ENCODE measurements at places on chromosomes 3 and 15.

DNA sequence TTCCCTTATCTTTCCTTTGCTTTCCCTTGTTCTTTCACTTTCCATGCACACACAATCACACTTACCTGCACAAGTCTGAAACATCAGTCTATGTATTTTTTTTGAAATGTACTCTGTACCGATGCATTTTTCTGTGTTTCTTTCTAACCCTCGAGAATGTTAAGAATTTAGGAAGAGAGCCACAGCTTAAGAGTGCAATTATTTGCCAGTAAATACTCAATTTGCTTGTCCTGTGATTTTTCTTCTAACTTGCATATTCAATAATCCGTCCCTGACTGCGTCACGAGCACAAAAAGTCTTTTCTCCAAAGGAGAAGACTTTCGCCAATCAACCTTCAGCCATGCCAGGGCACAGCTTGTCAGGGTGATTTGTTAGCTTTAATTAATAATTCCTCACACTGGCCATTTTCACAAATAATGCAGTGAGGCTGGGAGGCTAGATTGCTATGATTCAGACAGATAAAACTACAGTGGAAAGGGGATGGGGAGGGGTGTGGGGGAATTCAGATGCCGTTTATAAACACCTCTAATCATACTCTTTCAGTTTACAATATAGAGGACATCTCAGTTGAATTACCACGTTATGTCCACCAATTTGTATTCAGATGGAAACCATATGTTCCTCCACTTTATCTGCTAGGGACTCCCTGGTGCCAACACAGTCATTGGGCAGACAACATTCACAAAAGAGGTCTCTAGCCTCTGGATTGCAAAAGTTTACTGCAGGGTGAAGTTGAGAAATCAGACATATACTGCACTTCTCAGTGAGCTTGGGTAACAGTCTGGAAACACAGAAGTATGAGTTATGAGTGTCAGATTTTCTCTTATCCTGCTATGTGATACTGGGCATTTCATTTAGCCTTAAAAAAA lies 388.0 kb downstream of the ZBTB20 start:
- DNase-seq, result no peak

DNA sequence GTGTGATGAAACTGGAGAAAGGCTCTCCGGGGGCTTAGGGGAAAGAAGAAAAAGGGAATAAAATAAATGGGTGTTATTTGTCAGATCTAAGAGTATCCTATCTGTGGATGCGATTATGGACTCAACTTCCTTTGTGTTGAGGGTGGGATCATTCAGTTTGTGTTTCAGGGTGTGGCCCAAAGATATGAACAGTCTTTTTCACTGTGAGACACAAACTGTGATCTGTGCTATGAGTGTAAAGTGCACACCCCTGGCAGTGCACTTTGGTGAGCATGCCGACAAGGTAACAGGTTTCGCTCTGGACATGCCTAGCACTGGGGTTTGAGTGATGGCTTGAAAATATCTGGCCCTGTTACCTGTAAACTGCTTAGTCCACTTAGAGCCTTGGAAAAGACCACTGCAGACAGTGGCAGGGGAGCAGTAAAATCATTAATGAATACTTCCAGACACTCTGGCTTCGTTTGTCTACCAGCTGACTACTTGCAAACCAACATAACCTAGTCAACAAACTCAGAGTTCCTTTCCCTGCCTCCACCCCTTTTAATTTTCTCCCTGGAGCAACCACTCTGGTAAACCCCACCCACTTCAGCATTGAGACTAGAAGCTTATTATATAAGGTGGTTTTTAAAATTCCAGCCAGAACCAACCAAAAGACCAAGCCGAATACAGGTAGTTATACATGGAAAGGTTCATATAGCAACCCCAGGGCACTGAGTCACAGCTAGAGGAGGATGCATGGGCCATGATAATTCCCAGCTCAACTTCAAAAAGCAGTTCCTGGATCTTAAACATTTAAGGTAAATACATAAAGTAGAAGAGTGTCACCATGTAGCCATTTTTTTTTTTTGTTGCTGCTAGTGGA lies 55.1 kb downstream of the TAMM41 start:
- DNase-seq, result no peak

DNA sequence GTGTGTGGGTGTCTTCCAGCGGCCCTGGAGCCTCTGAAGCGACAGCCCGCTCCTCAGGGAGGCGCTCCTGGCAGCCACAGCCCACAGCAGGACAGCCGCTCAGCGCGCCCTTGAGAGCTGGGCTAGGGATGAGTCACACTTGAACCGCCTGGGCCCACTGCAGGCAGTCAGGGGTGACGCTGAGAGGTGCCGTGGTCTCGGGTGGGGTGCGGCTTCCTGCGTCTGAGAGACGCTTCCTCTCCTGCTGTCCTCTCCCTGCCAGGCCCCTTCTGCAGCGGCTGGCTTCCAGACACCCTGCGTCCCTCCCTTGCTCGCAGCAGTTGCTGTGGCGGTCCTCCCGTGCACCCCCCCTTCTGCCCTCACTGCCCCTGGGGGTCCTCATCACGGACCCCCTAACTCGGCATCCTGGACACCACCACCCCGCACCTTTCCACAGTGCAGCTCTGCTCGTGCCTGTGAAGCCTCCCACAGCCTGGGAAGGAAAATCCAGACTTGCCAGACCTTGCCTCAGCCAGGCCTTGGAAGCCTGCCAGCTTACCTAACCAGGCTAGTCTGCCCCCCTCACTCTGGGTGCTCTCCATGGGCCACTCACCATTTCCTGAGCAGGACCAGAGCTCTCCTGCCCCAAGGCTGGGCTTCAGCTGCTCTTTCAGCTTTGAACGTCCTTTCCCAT lies 1.1 kb upstream of the SPTBN5 start:
- DNase-seq, result no peak

DNA sequence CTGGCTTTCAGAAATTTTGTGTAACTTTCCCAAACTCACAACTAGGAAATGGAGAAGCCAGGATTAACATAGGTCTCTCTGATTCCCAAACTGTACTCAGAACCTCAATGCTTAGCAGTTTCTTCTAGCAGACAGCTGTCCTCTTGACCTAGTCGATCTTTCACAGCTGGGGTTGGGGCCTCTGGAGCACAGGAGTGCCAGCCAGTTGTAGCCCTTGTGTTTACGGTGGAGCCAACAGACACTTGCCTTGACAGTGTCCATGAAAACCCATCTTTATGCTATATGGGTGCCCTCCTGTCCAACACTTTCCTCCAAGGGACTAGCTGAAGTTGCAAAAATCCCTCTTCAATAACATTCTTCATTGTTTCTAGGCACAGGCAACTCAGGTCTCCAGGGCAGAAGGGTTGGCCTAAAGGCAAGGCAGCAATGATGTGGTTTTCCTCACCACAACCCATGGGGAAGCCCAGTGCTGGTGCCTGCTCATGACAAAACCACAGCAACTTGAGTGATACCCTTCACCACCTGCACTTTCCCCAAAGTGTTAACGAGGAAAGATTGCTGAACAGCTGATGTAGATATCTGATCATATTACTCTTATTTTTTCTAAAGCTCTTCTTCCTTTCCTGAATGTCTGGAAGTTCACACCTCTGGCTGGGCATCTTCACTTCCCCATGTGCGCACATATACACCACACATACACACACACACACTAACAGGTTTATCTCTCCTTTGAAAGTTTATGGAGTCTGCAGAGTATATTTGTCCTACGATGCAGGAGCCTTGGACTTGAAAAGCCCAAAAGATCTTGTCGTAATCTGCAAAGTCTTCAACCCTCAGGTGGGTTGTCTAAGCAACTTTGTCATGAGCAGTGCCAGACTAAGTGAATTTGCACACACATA lies 11.0 kb upstream of the KNG1 start:
- DNase-seq, result no peak

DNA sequence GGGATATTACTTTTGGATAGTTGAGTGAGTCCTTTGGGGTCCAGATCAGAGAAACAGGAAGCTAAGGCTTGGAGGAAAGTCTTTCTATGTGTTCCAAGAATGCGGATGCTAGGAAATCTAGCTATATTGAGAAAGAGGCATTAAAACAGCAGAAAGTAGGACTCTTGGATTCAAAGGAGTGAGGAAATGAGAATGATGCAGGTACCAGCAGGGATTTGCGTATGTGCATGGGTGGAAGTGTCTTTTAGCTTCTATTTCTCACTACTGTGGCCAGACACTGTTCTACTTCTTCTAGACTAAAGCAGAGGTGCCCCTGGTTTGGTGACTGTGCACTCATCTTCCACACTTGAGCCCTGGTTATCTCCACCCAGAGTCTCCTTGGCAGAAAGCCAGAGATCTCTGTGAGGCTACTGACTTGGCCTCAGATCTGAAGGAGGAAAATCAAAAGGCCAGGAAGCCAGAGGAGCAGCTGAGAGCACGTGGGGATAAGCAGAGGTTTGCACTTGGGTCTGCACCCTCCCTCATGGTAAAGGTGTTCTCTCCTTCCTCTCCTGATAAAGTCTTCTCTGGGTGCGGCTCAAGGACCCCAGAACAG lies 44.3 kb downstream of the ATP2B2 start:
- no peak for DNase-seq

- DNase-seq, result no peak
Observed at GRCh38 chr15:80199869-80200268, 47.1 kb downstream of the FAH start.

GRCh38 chr3:71197841-71198565 lies 385.5 kb downstream of the FOXP1 start:
- DNase-seq, result no peak

DNA sequence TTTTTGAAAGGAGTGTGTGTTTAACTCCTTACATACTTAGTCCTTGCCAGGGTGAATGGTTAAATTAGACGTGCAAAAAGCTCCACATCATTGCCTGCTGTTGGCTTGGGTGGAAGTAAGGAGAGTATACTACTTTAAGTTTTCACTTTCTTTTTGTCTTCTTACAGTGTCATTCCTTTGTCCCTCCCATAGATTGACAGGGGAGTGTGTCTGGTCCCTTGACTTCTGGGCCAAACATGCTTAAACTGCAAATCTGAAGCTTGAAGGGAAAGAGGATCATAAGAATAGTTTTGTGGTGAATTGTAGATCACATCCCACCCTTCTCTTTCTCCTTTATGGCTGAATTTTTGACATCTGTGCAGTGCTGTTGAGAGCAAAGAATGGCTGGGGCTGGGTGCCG lies 355.8 kb upstream of the C2CD4B start:
- no peak for DNase-seq

Measured in mesothelial cell of epicardium (in vitro differentiated cells).